Activated T-helper 1 cell treated with anti-CD3 and anti-CD28 coated beads, Interleukin-2, amount 50 U/mL, for 16 hours (primary cell): ENCODE measurements at places on chromosomes 3 and 15.

DNA sequence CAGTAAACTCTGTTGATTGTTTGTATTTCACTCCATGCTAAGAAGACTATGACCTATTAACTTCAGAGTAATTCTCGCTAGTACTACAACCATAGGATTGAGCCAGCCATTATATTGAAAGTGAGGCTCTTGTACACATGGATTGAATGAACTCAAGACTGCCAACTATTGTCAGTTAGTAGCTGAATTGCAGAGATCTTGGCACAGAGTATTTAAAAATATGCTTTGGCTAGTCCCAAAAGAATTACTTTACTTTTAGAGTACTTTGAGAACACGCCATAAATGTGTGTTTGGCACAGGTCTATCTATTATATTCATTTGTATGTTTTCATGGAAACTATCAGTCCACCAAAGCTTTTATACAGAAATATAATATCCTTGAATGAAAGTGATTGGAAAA lies 226.7 kb upstream of the DCBLD2 start:
- no peak for DNase-seq

GRCh38 chr3:127157171-127157828 lies 35.6 kb upstream of the PRR23E start:
- no peak for DNase-seq

DNA sequence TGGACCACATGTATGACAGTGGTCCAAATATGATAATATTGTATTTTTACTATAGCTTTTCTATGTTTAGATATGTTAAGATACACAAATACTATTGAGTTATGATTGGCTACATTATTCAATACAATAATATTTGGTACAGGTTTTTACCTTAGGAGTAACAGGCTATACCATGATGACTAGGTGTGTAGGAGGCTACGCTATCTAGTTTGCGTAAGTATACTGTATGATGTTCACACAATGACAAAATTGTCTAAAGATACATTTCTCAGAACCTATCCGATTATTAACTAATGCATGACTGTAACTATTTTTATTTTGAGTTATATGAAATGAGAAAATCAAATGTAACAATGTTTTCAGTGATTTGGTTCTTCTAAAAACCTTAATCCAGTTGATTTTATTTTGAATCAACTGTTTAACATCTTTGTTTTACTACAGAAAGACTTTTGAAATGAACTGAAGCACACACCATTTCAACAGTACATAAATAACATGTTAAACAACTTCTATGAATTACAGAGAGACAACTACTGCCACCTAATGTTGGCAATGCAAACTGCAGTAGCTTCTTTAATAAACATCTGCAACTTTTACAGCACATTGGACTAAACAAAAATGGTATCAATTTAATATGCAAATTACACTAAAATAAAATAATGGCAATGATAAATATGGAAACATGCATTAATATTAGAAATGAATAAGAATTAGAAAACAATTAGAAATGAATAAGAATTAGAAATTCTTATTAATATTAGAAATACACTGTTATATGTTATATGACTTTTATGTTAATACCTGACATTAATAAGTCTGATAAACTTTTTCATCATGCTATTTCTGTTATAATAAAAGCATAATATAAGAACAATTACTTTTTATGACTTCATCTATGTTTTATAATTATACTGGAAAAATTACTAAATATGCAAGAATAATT lies 255.7 kb downstream of the MBNL1 start:
- no peak for DNase-seq

DNA sequence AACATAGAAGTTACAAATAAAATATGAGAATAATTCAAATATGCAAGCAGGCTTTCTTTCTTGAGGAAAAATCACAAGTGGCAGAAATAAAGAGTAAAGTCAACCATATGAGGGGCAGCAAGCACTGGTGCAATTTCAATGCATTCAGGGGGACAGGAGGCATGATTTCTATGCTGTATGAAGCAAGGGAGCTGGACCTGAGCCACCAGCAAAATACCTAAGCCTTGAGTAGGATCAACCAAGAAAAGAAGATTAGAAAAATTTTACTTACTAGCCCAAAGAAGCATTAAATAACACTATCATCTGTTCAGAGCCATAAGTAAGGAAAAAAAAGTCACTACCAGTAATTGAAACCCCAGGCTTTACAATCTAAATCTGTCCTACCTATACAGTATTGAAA lies 6.3 kb downstream of the ADGRG7 start:
- DNase-seq: no peak

- DNase-seq: no peak
Measured at GRCh38 chr3:155876503-155876902, 6.1 kb downstream of the GMPS start.

GRCh38 chr3:45124352-45124751 lies 21.8 kb downstream of the CDCP1 start:
- DNase-seq: no peak

GRCh38 chr3:111971533-111972130 lies 7.2 kb upstream of the ABHD10 start:
- DNase-seq: no peak

DNA sequence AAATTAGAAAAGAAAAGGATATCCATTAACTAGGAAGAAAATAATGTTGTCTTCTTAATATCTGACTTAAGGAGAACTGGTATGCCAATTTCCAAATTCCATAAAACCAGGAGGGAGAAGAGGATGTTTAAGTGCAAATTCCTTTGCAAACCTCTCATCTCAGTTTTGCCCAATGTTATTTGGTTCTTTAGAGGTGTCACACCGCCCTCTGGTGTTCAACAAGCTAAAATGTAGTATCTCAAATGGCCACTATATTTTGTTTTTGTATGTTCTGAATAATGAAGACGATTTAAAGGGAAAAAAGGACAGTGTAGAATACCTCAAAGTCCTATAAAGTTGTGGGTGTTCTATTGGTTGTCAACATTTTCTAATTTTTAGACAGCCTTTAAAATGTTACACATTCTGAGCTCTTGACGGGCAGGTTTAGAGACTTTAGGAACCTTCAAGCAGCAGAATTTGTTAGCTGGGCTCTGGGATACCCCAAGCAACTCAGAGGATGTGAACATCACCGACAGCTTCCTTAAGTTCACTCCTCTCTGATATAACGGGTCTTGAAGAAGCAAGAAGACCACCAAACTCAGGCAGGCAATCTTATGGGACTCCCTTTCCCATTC lies 458.3 kb downstream of the MFSD1 start:
- no peak for DNase-seq

DNA sequence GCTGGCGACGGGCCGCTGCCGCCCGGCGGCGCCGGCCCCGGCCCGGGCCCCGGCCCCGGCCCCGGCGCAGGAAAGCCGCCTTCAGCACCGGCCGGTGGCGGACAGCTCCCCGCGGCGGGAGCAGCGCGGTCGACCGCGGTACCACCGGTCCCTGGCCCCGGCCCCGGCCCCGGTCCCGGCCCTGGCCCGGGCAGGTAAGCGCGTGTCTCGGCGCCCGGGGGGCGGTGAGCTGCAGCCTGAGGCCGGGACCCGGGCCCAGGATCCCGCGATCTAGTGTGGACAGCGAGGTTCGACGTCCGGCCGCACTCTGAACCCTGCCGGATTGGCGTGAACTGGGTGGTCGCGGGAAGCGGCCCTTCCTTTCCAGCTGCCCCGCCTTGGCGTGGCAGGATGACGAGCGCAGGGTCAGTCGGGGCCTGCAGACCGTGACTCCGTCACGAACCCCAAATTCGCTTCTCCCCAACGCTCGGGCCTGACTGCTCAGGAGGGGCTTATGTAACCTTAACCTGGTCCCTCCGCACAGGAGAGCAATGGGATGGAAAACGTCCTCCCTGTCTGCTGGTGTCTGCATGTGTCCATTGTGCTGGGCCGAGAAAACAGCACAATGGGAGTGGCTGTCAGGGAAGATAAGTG lies 472 bp downstream of the BSN start:
- DNase-seq: peak; percentile 42

DNA sequence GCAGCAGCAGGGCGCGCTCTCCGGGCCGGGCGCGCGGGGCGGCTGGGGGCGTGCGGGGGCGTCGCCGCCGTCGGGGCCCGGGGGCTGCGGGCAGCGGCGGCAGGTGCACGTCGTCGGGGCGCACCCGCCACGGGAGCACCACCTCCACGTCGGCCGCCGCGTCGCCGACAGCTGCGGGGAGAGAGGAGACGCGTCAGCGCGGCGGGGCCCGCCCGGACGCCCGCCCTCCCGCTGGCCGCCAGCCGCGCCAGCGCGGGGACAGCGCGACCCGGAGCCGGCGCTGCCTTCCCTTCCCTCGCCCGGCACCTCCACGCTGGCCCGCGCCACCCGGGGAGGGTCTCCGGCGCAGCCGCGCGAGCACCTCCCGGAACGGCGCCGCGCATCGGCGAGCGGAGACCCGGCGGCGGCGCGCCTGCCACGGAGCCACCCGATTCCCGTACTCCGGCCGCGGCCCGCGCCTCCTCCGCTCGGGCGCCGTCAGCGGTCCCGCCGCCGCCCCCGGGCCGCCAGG lies 481 bp downstream of the ADAMTS17 start:
- DNase-seq: no peak

GRCh38 chr3:49295489-49296058 lies 18.5 kb upstream of the C3orf62 start:
- no peak for DNase-seq

DNA sequence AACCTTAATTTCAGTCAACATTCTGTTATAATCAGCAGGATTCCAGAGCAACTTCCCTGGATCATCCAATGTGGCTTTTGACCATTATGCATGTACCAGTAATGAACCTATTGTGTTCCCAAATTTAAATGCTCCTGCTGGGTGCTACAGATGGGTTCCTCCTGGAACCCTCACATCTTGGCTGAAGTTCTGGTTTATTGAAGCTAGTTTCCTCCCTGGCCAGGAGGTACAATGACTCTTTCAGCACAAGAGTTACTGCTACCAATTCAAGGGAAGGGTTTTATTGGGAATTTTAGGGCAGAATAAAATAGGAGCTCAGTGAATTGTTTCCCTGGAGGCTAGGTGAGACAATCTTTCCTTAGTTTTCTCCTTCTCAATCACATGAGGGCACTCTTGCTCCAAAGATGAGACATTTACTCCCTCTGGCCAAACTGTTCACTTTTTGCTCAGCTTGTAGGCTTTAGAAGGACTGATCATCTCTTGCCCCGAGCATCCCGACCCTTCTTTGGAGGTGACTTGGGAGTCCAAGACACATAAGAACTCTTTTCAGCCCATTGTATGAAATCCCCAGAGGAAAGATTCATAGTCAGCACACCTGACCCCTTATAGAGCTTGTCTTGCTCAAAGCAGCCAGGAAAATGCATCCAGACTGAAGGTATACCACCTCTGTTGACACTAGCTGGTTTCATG lies 8.8 kb upstream of the NPHP3 start:
- no peak for DNase-seq

GRCh38 chr3:169041677-169042171 lies 621.8 kb downstream of the MECOM start:
- no peak for DNase-seq

DNA sequence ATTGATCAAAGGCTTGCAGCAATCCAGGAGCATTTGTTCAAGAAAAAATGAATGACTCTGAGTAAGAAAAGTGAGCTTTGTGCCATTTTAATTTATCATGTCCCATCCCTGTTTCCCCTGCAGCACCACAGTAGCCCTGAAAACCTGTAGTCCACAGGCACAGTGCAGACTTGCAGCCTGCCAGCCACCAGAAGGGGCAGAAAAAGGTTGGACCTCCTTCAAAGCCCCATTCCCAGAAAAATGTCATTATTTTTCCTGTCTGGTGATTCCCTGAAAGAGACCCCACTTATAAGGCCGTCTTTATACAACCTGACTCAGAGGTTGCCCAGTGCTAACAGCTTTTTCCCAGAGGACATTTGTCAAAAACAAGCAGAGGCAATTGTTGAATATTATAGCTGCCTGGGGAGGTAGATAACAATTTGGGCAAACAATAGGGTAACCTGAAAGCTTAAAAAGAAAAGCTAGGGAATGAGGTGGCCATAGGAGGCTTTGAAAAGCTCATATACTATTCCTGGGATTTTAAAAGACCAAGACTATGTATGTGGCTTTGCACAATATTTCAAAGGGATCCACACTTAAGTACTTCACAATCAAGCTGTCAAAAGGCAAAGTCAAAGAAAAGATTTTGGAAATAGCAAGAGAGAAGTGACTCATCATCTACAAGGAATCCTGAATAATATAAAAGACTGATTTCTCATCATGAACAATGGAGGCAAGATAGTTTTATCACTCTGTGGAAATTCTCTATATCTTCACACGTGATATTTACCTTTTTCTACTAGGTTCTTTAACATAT lies 136.8 kb upstream of the PLXNA1 start:
- no peak for DNase-seq

GRCh38 chr15:85129881-85130280 lies 148.2 kb downstream of the PDE8A start:
- DNase-seq: no peak

GRCh38 chr15:29685156-29686078 lies 136.9 kb downstream of the TJP1 start:
- no peak for DNase-seq
